IPS DF 19.7 (cell line): ENCODE measurements at places on chromosomes 12 and 14.
A peak's percentile ranks its signal among the peaks of the same experiment; 100 is the strongest.

- no peak for DNase-seq
These were observed 106.8 kb upstream of the FRMD6 start for GRCh38 chr14:51544901-51545300.

GRCh38 chr14:23470947-23471346, 1.4 kb downstream of the NGDN start:
- no peak for DNase-seq

GRCh38 chr14:74492776-74493342, at the start of gene NPC2:
Gene NPC2, minus strand, starts transcription at chr14:74493305. Its CDS starts 31 bp downstream, at chr14:74493274.
- no peak for DNase-seq

DNA sequence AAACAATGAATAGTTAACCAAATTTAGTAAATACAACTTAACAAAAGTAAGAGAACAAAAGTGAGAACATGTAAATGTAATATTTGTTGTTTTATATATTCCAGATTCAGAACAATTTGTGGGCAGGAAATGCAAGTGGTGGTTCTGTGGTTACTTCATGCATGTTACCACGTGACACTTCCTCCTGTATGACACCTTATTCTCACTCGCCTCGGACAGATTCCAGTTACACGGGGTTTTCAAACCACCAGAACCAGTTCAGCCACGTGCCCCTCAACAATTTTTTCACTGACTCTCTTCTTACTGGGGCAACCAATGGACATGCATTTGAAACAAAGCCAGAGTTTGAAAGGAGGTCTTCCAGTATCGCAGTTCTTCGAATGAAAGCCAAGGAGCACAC, 21.0 kb downstream of the ALX1 start:
- no peak for DNase-seq

GRCh38 chr12:65699251-65699650, 125.0 kb upstream of the HMGA2 start:
- no peak for DNase-seq

DNA sequence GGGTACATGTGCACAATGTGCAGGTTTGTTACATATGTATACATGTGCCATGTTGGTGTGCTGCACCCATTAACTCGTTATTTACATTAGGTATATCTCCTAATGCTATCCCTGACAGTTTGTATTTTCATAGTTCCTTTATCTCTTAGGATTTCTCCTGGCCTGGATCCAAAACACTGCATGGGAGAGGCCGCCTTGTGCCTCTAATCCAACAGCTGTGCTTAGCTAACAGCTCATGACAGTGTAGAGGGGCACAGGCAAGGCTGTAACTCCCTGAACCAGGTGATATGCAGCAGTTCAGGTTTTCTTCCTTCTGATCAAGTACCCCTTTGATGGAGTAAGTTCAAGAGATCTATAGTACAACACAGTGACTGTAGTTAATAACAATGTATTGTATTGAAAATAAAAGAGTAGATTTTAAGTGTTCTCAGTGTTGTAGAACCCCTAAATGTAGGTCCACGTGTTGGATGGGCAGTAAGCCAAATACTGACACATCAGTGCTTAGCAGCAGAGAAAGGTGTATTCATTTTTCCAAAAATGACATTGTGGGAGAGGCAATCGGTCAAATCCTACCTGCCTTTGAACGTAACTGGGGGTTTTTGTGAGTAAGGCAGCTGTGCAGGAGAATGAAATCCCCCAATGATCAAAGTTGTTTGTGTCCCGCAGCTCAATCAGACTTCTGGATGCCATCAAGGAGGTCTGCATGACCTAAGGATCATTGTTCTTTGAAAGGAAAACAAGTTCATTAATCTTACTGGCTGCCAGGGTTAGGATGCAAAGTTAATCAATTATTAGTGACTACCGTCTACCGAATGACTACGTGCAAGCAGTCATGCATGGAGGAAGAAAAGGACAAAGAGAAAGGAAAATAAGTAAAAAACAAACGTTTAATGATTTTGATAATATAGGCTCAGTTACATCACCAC, 89.3 kb upstream of the FGD4 start:
- DNase-seq, result no peak

GRCh38 chr12:38156497-38157245, 159.9 kb upstream of the ALG10B start:
- DNase-seq, result no peak

- no peak for DNase-seq
These were observed 102.1 kb upstream of the RAP1B start for GRCh38 chr12:68508576-68508975.

DNA sequence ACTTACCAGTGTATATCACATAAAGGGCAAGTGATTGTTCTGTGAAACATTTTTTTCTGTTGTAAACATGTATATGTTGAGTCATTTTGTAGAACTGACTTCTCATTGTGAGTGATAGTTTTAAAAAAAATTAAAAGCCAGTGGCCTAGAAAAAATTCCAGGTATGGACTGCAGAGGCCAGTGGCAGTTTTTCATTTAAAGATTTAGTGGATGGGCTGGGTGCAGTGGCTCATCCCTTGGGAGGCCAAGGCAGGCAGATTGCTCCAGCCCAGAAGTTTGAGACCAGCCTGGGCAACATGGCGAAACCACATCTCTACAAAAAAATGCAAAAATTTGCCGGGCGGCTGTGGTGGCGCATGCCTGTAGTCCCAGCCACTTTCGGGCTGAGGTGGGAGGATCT, 84.7 kb upstream of the MDM1 start:
- no peak for DNase-seq

GRCh38 chr12:120943482-120943881, 34.9 kb upstream of the HNF1A start:
- no peak for DNase-seq

GRCh38 chr14:95404583-95404982, 84.9 kb upstream of the CLMN start:
- no peak for DNase-seq

DNA sequence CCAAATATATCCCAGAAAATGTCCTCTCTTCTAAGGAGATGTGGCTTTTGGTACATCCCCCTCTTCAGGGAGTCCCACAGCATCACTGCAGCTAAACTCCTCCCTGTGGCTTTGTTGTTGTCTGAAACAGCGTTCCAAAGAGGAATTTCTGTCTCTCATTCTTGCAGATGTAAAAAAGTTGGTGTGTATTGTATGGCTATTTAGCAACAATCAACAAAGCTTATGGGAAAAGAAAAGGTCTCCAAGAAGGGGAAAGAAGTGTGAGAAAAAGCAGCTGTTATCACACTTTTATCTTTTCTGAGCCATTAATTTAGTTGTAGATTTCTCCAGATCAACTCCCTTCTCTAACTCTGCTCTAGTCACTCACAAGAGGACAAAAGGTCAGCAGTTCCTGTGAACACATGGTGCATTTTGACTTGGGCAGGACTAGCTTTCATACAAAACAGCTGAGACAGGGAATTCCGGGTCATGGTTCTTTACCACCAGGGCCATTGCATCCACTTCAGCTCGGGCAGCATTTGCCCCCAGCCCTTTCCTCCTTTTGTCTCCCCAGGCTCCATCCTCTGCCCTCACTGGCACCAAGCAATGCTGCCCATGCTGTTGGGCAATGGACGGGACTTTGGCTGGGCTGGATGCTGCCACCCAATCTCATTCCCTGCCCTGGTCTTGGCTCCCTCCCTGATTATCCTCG, 184.7 kb downstream of the TMX1 start:
- DNase-seq, result no peak

DNA sequence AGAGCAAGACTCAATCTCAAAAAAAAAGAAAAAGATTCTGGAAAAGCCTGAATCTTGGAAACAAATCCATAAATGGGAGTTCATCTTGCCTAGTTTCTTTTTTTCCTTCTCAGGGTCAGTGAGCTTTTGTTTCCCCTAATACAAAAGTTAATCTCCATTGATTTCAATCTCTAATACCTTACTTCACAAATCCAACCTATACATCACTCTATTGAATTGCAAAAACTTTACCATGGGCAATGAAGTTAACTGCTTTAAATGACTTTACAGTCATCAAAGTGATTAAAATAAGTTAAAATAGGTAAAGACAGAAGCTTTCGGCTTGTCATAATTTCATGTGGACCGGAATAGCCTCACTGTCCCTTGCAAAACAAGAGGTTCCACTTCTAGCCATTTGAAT, 1012.7 kb upstream of the SEL1L start:
- DNase-seq, result no peak

DNA sequence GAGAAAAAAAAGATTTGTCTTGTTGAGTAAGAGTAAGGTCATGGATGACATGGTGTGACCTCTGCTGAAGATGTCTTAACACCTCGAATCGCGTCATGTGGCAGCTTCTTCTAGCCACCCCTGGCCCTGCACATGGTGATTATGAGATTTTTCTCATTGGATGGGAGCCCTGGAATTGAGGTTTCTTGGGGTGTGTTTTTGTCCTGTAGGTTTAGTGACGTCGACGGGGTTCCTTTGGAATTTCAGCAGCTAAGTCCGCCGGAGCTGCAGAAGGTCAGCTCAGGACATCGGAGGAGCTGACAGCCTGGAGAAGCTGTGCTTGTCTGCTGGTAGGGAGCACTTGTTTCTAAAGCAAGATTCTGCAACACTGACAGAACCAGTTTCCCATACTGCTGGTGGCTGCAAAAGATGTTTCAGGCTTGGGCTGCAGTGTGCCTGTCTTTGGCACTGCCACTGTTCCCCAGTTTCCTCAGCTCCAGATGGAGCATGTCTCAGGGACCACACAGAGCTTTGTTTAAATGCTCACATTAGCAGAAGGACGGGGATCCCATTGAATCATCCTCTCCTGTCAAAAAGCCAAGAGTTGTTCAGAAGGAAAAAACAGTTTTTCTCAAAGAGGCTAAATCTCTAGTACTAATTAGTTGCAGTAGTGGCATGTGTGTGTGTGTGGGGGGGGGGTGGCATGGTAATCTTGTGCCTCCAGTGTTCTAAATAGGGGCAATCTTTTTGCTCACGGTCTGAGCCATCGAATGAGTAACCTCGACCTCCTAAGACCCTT, 5.2 kb upstream of the FOS start:
- no peak for DNase-seq

- DNase-seq, result no peak
These were observed 13.1 kb upstream of the ITGA5 start for GRCh38 chr12:54431911-54432814.

DNA sequence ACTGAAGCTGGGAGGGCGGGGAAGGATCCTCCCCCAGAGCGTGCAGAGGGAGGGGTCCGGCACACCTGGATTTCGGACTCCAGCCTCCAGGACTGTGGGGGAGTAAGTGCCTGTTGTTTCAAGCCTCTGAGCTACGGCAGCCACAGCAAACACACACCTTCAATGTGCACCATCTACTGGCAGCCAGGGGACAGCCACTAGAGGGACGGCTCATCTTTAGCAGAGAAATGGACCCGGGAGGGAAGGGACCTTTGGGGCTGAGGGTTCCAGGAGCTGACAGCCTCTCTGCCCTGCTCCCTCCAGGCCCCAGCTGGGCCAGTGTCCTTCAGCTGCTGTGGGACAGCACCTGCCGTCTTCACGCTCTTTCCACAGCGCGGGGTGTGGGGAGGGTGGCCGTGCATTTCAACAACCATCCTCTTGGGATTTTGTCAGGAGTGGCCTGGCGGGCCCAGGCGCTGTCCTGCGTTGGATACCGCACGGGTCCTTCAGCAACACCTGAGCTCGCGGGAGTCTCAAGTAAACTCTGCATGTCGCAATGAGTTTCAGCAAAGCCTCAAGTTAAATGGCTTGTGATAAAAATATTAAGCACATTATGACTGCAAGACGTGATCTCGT, 209.2 kb upstream of the C14orf180 start:
- peak; percentile 28 for DNase-seq

DNA sequence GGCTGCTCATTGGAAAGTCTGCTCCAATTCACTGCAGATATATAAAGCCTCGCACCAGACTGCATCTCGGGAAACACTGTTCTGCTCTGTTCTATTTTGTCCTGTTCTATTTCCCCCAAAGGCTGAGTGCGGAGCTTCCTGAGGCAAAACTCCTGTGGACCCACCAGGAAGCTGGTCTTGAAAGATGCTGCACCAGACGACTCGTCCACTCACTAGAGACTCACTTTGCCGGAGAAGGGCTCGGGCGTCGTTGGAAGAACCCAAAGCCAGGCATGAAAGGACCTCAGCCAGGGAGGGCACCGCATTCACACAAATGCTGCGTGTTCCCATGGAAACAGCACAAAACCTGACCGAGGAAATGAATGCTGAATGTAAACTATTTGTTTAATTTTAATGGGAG, 331.2 kb upstream of the SFSWAP start:
- DNase-seq, result no peak

- no peak for DNase-seq
These were observed 81.2 kb downstream of the RIMBP2 start for GRCh38 chr12:130634866-130635265.

DNA sequence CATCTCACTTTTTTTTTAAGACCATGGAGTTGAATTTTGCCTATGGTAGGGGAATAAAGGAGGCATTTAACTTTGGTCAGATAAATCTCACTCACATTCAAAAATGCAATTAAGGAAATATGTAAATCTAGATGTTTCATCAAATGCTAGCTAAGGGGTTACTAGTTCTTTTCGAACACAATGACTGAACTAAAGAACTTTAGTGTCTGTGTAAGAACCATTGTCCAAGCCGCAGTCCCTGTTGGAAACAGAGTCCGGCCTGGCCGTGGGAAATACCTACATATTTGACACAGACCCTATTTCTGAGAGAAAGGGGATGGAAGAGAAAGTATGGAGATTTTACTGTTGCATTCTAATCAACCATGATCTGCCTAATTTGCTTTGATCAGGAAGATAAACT, 17.4 kb downstream of the LGR5 start:
- no peak for DNase-seq

DNA sequence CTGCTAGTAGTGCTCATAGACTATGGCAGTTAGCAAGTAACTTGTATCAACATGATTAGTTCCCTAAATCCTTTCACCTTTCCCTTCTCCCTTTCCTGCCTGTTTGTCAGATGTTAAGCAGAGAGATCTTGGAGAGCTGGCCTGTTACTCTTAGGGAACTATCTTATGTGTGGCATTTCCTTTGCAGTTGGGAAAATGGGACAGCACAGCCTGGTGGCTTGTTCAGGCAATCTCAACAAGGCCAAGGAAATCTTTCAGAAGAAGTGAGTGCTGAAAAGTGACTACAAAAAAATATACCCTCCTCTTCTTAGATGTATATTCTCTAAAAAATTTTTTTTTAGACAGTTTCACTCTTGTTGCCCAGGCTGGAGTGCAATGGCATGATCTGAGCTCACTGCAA, 7.4 kb downstream of the PARP2 start:
- DNase-seq, result no peak

DNA sequence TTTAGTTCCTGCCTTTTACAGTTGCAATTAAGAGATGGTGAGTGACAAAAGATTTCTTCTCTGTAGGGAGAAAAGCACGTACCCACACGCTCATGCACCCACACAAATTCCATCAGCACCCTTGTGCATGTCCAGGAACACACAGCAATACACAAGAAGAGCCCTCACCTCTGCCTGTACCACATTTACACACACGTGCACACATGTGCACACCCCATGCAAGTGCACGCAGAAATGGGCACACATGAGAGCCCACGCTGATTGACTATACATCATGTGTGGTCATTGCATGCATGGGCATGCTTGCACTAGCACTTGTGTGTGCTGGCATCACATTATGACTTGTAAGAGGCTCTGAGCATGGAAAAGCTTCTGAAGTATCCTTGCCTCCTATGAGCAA, 70.5 kb downstream of the SERPINA3 start:
- DNase-seq, result no peak
